Calu3 (cell line): ENCODE measurements at places on chromosomes 16 and 17. TPM values are rescaled to one million over a fixed set of nuclear protein-coding genes. Genes with fewer than 3 reads are reported as not detected.

DNA sequence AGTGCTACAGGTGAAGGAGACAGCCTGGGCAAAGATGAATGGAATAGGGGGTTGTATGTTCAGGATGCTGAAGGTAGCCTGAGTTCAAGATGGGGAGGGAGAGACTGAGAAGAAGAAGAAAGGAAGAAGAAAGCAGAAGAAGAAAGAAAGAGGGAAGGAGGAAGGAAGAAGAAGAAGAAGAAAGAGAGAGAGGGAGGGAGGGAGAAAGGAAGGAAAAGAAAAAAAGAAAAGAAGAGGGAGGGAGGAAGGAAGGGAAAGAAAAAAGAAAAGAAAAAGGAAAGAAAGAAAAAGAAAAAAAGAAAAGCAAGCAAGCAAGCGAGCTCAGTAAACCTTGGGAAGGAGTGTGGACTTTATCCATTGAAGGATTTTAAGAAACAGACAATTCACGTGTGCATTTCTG lies 7.8 kb downstream of the CCDC42 start:
- H3K4me1 ChIP-seq: no peaks in the 10 kb centered on the region
- H3K27ac ChIP-seq: no peak overlapping the region
- H3K27me3 ChIP-seq: peaks cover 40% of the 10 kb centered on the region
- DNase-seq: no peak
- H3K36me3 ChIP-seq: no peaks in the 10 kb centered on the region

FOXN1 gene
- not detected in 2 replicates for total RNA-seq

DNA sequence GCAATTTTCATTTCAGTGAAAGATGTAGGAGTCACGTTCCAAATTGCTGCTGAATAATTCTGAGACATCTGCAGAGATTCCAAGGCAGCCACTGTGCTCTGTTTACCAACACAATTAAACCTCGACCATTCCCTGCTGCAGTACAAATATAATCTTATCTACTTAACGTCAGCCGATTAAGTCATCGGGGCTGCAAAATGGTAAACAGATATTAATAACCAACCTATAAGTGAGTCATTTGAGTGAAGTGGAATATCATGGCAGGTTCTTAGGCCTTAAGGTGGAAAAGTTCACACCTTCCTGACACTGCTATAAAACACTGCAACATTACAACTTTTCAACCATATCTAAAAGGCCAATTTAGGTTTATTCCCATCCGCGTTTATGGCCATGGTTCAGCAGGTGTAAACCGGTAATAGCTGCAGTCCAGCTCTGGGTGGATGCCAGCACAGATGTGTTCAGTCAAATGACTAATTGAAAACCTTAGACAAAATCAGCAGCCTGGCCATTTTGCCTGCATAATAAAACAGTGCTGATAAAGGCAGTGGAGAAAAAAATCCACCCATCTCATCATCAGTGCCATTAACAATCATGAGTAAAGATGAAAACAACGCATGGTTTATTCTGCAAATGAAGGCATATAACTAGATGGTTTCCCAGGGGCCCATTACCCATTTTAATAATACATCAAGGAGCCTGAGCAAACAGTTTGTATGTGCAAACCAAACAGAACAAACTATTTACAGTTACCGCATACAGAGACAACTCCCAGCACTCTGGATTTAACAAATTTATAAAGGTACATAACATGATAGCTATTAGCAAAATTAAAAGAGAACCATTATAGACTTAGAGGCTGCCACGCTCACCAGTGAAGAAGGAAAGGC lies 202.9 kb upstream of the IRX3 start:
- H3K27me3 ChIP-seq: peaks cover 54% of the 10 kb centered on the region
- no peaks in the 10 kb centered on the region for H3K36me3 ChIP-seq
- H3K4me1 ChIP-seq: no peaks in the 10 kb centered on the region
- DNase-seq: no peak

TPSG1 gene
- total RNA-seq: not detected in 2 replicates

DNA sequence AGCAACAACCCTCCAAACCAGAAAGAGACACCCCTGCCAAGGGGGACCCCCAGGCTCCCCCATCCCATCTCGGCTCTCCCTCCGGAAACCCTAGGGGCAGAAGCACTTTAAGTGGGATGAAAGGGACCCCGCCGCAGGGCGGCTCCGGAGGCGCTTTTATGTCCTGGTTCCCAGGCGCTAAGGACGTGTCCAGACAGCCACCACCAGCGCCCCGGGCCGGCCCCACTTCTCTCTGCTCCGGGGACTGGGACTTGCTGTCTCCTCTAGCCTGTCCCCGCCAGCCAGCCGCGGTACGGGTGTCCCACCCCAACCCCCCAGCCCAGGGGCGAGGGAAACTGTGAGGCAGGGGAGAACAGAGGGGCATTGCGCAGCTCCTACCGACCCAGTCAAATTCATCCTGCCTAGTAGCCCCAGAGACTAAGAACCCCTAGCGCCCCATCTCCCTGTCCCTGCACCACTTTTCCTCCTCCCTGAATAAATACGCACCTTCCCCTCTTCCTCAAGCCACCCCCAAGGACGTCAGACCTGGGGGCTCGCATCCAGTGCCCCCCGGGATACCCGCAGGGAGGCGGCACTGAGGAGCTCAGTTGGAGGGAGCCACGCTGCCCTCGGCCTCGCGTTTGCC lies 4.1 kb downstream of the SP6 start:
- H3K36me3 ChIP-seq: peaks cover 8% of the 10 kb centered on the region
- no peak for DNase-seq
- H3K4me3 ChIP-seq: no peak overlapping the region
- H3K4me1 ChIP-seq: peaks cover 29% of the 10 kb centered on the region

DNA sequence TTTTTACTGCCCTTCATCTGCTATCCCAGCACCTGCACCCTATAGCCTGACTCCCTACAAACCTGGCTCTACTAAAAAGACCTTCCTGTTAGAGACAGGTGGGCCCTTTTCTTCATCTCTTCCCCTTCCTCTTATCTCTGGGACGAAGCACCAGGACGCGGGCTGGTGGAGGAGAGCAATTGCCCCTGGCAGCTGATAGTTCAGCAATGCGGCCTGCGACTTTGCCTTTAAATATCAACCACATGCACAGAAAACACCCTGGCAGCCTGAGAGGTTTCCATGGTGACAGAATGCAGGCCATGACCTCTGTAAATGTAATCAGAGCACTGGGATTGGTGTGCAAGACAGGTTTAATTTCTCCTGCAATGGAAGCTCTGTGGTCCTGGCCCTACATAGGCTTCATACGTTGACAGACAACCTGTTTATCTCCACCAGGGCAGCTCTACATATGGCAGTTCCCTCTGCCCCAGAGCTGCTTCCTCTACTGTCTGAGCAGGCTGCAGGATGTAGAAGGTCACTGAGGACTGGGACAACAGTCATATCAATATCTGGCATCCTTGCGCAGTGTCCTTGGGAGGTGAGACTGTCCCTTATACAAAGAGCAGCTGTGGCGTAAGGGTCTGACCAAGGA lies 10.0 kb upstream of the SKAP1 start:
- H3K36me3 ChIP-seq: no peaks in the 10 kb centered on the region
- peaks cover 9% of the 10 kb centered on the region for H3K4me1 ChIP-seq

LDHD gene
- total RNA-seq: 4.1 and 6.5 TPM in 2 replicates

GRCh38 chr16:1533443-1533951 lies at the start of gene TMEM204:
Gene TMEM204 (plus strand): TSS chr16:1533666. CDS start chr16:1534276, 610 bp downstream.
- no peak within 1 kb of the TSS for H3K4me3 ChIP-seq
- no peak for DNase-seq
- no peaks in the 10 kb centered on the region for H3K36me3 ChIP-seq
- no peak within 1 kb of the TSS for H3K27ac ChIP-seq
- H3K4me1 ChIP-seq: no peaks in the 10 kb centered on the region

DNA sequence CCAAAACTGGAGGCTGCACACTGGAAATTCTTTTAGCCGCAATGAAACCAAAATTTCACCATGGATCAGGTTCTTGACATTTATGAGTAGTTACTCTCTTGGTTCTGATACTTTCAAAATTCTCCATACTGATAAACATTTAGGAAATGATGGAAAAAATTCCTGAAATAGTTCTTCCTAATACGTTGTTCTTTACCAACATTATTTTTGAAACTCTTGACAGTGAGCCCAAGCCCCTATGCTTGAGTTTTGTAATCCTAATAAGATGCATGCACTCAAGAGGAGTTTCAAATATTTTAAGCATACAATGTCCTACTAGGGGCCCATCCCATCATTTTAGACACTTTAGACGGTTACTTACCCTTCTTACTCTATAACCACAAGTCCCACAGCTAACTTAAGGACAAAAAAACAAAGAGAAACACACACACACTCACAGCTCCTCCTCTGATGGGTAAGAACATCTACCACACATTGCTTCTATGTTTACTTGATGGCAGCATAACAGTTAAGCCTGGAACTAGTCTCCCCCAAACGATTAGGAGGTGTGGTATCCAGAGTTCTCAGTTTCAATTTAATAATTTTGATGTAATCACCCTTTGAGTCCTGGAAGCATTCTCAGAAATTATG lies 3.7 kb downstream of the VEZF1 start:
- no peaks in the 10 kb centered on the region for H3K27me3 ChIP-seq
- no peak overlapping the region for H3K27ac ChIP-seq
- peaks cover 20% of the 10 kb centered on the region for H3K4me1 ChIP-seq
- no peak for DNase-seq

- no peak overlapping the region for H3K4me3 ChIP-seq
- H3K27ac ChIP-seq: no peak overlapping the region
- H3K27me3 ChIP-seq: peaks cover 37% of the 10 kb centered on the region
- peaks cover 19% of the 10 kb centered on the region for H3K36me3 ChIP-seq
- H3K4me1 ChIP-seq: no peaks in the 10 kb centered on the region
Measured at GRCh38 chr16:87687126-87687910, 78.5 kb downstream of the KLHDC4 start.

DNA sequence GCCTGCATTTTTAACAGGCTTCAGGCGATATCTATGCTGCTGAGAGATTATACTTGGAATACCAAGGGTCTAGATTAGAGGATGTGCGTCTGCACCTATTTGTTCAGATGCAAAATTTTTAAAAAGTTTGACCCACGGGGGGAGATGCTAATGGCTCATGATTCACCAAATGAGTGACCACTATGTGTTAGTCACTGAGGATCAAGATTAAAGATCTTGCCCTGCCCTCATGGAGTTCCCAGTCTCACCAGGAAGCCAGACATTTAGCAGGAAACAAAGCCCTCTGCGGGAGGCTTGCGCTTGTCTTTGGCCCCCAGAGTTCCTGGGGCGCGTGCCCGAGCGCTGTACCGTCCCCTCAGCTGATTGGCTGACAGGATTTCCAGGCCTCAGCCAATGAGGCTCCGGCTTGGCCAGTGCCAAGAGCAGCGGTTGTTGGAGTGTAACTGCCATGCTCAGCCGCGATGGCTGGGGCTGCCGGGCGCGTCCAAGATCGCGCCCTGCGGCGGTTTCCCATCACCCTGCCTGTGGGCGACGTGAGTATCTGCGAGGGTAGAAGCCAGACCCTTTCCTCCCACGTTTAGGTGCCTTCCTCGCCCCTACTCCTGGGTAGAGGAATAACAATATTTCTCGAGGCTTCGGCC lies 4.5 kb upstream of the DDX19B start:
- no peaks in the 10 kb centered on the region for H3K27me3 ChIP-seq
- H3K4me3 ChIP-seq: no peak overlapping the region
- peaks cover 20% of the 10 kb centered on the region for H3K36me3 ChIP-seq
- DNase-seq: no peak

DNA sequence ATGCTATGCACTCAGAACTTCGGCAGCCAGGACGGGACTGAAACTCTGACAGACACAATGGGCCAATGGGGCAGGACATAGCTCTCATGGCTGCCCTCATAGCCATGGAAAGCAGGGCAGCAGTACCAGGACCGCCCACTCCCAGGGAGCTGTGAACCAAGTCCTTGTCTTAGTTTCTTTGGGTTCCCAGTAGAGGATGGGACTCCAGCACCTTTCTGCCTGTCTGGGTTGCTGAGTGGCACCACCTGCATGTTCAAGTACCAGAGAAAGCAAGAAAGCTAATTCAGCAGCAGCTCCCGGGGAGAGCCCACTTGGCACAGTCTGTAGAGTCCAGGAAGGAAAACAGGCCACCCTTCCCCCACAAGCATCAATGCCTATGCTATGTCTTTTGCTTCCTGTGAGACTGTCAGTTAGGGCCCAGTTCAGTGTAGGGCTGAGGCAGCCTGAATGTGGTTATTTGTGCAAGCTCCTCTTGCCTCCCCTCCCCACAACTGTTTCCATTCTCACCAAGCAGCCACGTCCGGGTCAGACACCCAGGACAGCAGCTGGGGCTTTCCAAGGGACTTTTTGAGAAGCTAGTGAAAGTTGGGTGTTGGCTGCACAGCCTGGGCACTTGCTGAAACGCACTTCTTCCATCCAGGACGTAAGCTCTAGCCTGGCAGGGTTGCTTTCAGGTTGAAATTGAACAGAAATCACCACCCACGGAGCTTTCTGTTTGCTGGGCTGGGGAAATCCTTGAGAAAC lies 7.8 kb downstream of the SUPT4H1 start:
- no peak overlapping the region for H3K4me3 ChIP-seq
- no peak for DNase-seq
- H3K27ac ChIP-seq: no peak overlapping the region
- no peaks in the 10 kb centered on the region for H3K4me1 ChIP-seq
- H3K27me3 ChIP-seq: no peaks in the 10 kb centered on the region
- peaks cover 14% of the 10 kb centered on the region for H3K36me3 ChIP-seq
